Vagina (tissue), 2 donors: ENCODE measurements at places on chromosomes 7 and 10. TPM values are rescaled to one million over a fixed set of nuclear protein-coding genes. Genes with fewer than 3 reads are reported as not detected.

Gene SGCE
- total RNA-seq = 84.0 TPM

Gene CALHM1
- not detected for total RNA-seq

Gene ATP6V0A4
- 1.2 TPM for total RNA-seq

Gene CDC14C
- total RNA-seq = not detected

Gene TRPV5
- total RNA-seq = not detected

Gene CISD1
- total RNA-seq = 16.0 TPM

GRCh38 chr10:81082621-81083376 is 545.1 kb downstream of the SH2D4B start:
- no peak for DNase-seq
- no peaks in the 10 kb centered on the region for H3K4me1 ChIP-seq
- no peaks in the 10 kb centered on the region for H3K36me3 ChIP-seq
- no peaks in the 10 kb centered on the region for H3K27me3 ChIP-seq
- H3K27ac ChIP-seq = no peak overlapping the region

DNA sequence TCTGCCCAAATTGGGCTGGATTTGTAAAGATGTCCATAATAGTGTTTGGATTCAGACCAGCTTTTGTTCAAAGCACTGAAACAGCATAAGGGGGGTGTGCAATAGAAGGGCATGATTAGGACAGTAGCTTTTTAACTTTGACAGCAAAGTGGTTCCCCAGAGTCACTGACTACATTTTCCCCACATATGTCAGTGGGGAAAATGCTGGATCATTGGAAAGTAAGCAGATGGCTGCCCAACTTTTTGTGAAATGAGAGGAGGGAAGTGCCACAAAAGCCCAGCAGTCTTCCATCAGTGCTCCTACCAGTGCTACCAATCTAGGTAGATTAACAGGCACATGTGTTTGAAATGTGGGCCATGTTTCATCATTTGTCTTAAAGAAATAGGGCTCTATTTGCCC is 162.8 kb downstream of the FZD1 start:
- no peaks in the 10 kb centered on the region for H3K36me3 ChIP-seq
- H3K4me1 ChIP-seq = no peaks in the 10 kb centered on the region
- no peak overlapping the region for H3K27ac ChIP-seq
- DNase-seq = no peak
- no peaks in the 10 kb centered on the region for H3K27me3 ChIP-seq
- no peak overlapping the region for H3K4me3 ChIP-seq

- no peak for DNase-seq
- peaks cover 28% of the 10 kb centered on the region for H3K4me1 ChIP-seq
- H3K36me3 ChIP-seq = no peaks in the 10 kb centered on the region
- H3K4me3 ChIP-seq = no peak overlapping the region
- H3K27me3 ChIP-seq = no peaks in the 10 kb centered on the region
Observed at GRCh38 chr10:78504181-78504580, 470.5 kb downstream of the RPS24 start.

DNA sequence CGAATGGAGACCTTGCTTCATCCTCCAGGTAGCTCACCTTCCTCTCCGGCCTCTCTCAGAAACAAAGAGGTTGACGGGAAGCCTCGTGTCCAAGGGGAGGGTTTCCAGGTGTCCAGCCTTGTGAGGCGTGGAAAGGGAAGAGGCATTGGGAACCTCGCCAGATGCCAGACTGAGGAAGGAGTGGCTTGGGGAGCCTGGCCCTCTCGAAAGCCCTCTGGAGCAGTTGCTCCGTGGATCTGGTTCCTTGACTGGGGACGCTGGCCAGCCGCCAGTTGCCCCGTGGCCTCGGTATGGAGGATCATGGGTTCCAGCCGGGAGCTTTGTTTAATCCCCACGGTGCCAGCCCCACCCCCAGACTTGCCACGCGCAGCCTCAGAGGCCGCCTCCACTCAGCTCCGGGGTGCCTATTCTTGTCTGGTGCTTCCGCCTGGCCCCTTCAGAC is 30.3 kb upstream of the SUN1 start:
- H3K36me3 ChIP-seq = no peaks in the 10 kb centered on the region
- peak overlapping the region; percentile 33 for H3K4me3 ChIP-seq
- DNase-seq = no peak
- H3K4me1 ChIP-seq = peaks cover 17% of the 10 kb centered on the region
- H3K27me3 ChIP-seq = no peaks in the 10 kb centered on the region

DNA sequence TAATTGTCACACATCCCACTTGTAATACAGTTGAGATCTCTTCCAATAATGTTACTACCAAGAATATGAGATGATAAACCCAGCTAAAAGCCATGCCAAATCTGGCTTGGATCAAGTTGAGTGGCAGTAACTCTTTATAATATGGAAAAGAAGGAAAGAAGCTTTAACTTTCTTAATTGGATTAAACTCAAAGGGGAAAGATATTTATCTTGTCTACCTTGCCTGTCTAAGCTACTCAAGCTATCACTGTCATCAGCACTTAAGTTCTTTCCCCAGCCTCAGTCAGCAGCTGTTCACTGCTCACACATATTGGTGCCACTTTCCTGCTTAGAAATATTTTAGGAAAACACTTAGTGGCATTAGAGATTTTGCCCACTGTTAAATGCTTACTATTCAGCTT is 350.7 kb downstream of the IPMK start:
- H3K27me3 ChIP-seq = no peaks in the 10 kb centered on the region
- H3K36me3 ChIP-seq = no peaks in the 10 kb centered on the region
- DNase-seq = no peak
- H3K4me3 ChIP-seq = no peak overlapping the region
- H3K27ac ChIP-seq = no peak overlapping the region

DNA sequence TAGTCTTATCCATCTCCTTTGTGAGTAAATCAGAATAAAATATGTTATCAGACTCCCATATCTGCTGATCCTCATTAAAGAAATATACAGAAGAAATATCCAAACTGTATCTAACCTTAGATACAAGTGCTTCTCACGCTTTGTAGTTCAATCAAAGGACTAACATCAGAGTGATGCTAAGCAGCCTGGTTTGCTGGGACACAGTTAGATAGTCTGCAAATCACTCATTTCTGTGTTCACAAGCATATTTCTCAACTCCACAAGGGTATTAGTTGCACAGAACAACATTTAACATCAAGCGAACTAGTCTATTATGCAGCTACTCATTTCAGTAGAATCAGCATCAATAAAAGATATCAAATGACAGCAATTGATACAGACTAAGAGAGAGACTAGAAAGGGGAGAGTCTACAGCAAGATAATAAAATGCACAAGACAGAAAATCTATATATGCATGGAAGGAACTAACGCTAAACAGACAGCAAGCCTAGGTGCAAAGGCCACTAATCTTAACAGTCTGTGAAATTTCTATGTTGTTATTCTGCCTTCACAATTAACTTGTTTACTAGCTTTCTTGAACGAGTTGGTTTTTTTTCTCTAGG is 30.0 kb downstream of the DNAJC12 start:
- no peaks in the 10 kb centered on the region for H3K27me3 ChIP-seq
- H3K4me3 ChIP-seq = no peak overlapping the region
- H3K36me3 ChIP-seq = no peaks in the 10 kb centered on the region
- no peaks in the 10 kb centered on the region for H3K4me1 ChIP-seq
- H3K27ac ChIP-seq = no peak overlapping the region
- no peak for DNase-seq

- no peaks in the 10 kb centered on the region for H3K4me1 ChIP-seq
- no peaks in the 10 kb centered on the region for H3K27me3 ChIP-seq
- no peak overlapping the region for H3K27ac ChIP-seq
- no peaks in the 10 kb centered on the region for H3K36me3 ChIP-seq
- no peak for DNase-seq
Observed at GRCh38 chr7:133349101-133349500, 96.2 kb downstream of the EXOC4 start.

DNA sequence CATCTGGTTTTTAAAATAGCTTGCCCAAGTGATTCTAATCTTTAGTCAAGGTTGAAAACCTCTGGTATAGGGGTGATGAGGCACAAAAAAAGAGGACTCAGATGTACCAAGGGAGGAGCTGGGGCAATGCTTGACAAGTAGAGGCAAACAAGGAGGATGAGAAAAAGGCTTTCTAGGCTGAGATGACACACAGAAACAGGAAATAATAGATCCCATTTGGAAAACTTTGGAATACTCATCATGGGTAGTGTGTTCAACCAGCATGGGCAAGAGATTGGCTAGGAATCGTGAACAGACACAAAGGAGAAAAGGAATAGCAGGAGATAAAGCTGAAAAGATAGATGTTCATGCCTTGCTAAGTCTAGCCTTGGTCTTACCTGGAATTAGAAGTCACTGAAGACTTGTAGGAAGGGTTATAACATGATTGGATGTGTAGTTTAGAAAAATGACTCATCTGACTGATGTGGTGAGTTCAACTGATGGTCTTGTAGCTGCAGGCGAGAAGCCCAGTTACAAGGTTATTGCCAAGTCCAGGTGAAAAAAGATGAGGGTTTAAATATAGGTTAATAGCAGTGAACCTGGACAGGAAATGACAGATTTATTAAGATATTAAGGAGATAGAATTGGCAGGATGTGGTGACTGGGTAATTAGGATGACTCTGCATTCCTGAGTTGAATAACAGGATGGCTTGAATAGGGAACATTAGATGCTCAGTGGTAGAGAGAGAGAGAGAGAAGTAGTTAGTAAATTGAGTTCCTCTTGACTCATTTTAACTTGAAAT is 214.0 kb upstream of the LRGUK start:
- no peaks in the 10 kb centered on the region for H3K36me3 ChIP-seq
- H3K27me3 ChIP-seq = no peaks in the 10 kb centered on the region
- H3K27ac ChIP-seq = no peak overlapping the region
- H3K4me1 ChIP-seq = no peaks in the 10 kb centered on the region
- H3K4me3 ChIP-seq = no peak overlapping the region
